ENCODE measurements at places on chromosomes 2 and 18.

DNA sequence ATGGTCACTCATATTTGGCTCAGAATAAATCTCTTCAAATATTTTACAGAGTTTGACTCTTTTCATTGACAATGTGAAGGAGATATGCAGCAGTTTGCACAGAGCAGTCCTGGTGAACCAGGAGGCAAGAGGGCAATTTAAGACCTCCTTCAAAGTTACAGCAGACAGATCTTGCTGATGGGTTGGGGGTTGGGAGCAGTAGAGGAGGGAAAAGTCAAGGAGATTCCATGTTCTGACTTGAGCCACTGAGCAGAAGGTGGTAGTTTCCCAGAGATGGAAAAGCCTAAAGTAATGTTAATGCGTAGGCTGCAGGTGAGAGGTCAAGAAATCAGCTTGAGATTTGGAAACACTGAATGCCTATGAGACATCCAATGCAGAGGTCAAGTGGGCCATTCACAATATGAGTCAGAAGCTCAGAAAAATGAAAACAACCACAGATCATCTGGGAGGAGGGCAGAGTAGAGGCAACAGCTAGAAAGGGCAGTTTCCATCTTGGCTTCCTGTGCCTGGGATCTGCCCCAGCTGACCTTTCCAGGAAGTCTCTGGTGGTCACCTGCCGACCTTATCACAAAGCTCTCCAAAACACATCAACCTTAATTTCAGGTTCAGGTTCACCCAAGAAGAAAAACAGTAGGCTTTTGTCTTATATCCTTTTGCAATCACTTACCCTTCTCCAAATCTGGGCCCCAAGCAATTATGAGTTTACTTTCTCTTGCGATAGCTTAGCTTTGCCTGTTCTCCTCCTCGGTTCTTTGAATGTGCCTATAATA, 197.5 kb upstream of the ARL4C start:
- DNase-seq, result no peak

- peak; percentile 37 for DNase-seq
These were observed 94.8 kb upstream of the OTOS start for GRCh38 chr2:240235149-240235803.

GRCh38 chr2:131122496-131122895, 17.4 kb downstream of the PLEKHB2 start:
- DNase-seq, result no peak

- no peak for DNase-seq
These were observed 6.5 kb downstream of the BIN1 start for GRCh38 chr2:127100251-127101047.

- DNase-seq, result no peak
These were observed 739 bp downstream of the PKDCC start for GRCh38 chr2:42048299-42049220.

DNA sequence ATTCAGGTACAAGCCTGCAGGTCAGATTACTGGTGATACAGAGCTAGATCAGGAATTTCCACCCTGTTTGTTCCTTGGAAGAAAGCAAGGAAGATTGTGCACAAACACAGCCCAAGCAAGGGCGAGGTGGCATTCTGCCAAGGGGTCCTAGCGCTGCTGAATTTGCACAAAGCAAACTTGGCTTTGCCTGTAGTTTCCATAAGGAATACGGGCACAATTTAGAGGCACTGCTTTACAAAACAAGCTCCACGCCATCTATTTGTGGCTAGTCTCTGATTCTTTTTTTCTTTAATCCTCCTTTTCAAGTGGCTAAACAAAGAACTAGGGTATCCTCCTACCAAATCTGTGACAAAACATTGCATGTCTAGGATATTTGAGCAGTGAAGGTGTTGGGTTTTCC, 195.5 kb upstream of the ACVR2A start:
- DNase-seq, result no peak

DNA sequence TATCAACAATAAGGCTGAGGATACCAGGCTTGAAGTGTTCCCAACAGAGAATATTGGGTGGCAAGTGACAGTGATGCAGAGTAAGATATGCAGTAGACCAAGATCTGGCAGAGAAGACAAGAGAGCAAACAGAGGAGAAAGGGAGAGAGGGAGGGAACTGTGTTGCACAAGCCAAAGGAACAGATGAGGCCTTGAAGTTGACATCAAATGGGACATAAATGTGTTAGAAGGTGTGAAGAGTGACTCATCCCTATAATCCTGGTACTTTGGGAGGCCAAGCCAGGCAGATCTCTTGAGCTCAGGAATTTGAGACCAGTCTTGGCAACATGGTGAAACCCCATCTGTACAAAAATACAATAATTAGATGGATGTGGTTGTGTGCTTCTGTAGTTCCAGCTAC, 342.9 kb downstream of the PARD3B start:
- DNase-seq, result no peak

- DNase-seq, result no peak
These were observed 12.5 kb downstream of the GRP start for GRCh38 chr18:59232309-59233016.

GRCh38 chr2:159793326-159793725, 4.7 kb downstream of the CD302 start:
- no peak for DNase-seq

DNA sequence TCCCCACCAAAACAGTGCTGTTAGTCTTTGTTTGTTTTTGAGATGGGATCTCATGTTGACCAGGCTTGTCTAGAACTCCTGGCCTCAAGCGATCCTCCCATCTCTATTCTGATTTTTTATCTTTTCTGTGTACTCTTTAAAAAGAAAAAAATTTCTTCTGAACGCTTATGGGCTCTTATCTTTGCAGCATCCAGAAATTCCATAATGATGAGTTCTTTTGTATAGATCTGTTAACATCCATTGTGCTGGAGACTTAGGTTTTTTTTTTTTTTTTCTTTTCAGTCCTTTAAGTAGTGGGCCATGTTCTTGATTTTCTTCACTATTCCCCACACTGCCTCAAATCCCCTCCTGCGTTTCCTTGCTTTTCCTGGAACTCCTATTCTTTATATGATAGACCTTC, 31.0 kb downstream of the RBBP8 start:
- DNase-seq, result no peak
